ENCODE measurements at places on chromosomes 12 and 14.

GRCh38 chr12:19704966-19705365 is 265.7 kb downstream of the AEBP2 start:
- peak; percentile 23 for DNase-seq

GRCh38 chr14:91891721-91892220 is 24.4 kb upstream of the TC2N start:
- peak; percentile 43 for DNase-seq

DNA sequence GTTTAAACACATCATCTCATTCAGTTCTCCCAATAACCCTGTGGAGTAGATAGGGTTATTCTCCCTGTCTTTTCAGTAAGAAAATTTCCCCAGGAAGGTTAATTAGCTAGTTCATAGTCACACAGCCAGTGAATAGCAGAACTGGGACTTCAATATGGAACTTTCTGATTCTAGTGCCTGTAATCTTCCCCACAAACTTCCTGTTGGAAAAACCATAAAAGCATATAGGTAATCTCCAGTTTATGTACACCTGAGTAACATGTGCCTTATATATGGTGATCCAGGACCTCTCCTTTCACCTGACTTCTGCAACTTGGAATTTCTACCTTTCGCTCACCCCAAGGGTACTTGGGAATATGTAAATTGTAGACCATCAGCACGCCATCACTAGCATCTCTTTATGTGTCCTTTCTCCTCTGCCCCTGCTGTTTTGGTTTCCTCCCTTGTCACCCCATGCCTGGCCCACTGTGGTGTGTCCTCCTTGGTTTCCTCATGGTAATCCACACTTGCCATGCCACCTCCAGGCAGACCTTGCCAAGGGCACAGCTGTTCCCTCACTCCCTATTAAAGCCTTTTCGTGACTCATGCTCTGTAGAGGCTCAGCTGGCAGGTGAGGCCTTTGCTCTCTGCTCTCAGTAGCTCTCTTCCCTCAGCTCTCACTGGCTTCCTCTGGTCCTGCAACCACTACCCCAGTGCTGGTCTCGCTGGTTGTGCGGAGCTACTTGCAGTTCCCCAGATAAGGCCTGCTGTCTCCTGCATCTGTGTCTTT is 16.7 kb downstream of the TBC1D30 start:
- DNase-seq = no peak

DNA sequence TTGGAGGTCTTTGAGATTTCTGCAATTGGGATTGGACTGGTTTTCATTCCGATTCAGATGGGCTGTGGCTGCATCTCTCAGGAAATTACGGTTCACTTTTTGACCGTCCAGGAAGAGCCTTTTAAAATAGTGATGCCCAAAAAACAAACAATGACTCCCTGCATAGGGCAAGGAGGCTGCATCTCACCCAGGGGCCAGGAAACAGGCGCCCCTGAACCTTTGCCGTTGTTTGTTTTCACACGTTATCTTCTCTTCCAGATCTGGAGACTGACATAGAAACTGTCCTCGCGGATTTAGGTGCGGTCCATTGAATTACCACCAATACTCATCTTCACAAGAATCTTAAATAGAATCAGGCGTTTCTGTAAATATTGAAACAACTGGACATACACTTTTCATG is 66.0 kb downstream of the FLRT2 start:
- DNase-seq = no peak

- no peak for DNase-seq
These were observed 625.0 kb upstream of the MIS18BP1 start for GRCh38 chr14:45877981-45878380.

GRCh38 chr12:78038986-78039385 is 208.3 kb downstream of the NAV3 start:
- peak; percentile 17 for DNase-seq

DNA sequence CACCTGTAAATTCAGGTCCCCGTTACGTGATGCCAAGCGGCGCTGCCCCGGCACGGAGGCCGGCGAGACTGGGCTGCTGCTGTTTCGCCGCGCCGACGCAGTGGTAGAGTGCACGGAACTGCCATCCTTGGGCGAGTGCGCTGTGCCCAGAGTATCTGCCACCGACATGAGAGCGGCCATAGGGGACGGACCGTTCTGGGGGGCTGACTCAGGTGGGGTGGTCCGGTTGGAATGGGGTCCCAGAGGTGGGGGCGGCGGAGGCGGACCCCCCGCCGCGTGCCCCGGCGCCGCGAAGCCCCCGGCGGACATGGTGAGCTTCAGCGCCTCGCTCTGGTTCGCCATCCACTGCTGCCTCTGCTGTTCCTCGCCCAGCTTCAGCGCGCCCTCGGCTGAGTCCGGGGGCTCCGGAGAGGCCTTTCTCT is 2.8 kb downstream of the IRF2BPL start:
- no peak for DNase-seq

DNA sequence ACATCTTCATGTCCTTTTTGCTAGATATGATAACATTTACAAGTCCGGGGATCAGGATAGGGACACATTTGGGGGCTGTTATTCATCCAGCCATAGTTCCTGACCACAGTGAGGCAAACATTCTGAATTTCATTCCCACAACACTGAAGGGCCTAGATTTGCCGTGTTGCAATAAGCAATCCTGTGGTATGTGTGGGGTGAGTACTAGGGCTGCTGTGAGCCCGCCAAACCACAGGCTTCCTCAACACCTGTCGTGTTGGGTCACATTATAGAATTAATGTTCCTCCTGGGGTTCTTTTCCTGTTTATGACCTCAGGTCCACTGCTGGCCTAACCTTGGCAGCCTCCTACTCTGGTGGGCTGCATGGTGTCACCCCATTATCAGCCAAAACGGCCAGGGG is 119.2 kb downstream of the TBC1D30 start:
- peak; percentile 12 for DNase-seq

GRCh38 chr12:100123316-100124095 is 19.2 kb downstream of the BLTP3B start:
- DNase-seq = peak; percentile 7

- no peak for DNase-seq
These were observed 68.3 kb upstream of the TBPL2 start for GRCh38 chr14:55508676-55509075.

DNA sequence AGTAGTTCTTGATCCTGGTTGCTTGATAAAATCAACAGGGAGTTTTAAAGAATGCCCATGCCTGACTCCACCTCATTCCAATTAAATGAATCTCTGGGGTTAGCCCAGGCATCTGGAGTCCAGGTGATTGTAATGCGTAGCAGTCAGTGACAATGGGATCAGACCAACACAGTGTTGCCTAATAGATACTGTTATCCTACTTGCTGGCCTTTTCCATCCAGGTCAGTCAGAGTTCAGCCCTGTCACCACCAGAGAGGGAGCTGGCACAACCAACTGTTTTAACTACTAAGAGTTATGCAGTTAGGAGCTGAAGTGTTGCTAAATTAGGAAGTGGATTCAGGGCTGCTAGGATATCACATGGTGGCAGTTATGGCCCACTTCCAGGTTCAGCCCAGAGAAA is 107.1 kb downstream of the GPR135 start:
- peak; percentile 58 for DNase-seq

- no peak for DNase-seq
These were observed 69.6 kb upstream of the RD3L start for GRCh38 chr14:104011824-104012517.

DNA sequence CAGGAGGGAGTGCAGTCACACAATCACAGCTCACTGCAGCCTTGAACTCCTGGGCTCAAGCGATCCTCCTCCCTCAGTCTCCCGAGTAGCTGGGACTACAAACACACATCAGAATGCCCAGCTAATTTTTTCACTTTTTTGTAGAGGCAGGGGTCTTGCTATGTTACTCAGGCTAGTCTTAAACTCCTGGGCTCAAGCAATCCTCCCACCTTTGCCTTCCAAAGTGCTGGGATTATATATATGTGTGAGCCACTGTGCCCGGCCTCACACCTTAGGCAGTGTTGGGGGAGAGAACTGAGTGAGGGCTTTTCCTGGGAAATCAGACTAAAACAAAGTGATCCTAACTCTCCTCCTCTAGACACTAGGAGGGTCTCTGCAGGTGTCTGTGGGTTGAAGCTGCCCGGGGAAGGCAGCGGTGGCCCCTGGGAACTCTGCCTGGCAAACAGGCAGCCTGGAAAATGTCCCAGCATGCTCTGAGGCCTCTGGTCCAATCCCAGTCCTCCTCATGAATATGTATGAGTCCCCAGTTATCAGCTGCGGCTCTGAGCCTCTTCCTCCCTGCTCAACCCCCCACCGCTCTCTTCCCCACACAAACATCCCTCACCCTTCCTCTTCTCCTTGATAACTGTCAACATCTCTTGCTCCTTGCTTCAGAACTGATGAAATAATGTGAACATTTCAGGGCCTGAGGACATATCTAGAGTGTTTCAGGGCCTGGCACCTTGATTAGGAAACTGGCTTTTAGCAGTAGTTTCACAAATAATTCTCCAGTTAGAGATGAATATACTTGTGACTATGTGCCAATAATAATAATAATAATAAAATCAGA is 7.9 kb upstream of the NAA25 start:
- DNase-seq = peak; percentile 76

DNA sequence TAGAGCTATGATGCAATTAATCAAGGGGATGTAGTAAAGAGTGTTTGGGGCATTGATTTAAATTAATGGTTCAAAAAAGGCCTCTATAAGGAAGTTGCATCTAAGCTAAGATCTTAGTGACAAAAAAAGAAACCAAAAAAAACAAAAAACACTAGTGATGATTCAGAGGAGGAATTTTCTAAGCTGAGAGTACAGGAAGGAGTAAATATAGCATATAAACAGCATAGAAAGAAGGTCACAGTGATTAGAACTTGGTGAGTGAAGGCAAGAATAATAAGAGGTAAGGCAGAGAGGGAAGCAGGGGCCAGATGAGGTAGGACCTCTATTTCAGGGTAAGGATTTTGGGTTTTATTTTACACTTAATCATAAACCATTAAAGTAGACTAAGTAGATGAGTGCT is 48.0 kb upstream of the PDZRN4 start:
- no peak for DNase-seq

DNA sequence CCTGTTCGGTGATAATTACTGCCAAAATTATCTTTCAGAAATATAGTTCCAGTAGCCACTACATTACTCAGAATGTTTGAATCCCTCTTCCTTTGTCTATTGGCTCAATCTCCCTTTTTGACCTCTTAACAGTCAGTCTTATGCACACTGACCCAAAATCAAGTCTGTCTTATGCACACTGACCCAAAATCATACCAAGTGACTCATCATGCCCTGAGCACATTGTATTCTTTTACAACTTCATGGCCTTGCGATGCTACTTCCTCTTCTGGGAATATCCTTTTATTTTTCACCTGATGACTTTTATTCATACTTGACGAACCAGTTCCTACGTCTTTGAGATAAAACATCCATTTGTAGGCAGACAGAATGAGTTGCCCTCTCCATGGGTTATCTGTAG is 182.3 kb downstream of the NPAS3 start:
- DNase-seq = peak; percentile 6

- no peak for DNase-seq
These were observed 155.0 kb downstream of the NUBPL start for GRCh38 chr14:31716208-31716607.

DNA sequence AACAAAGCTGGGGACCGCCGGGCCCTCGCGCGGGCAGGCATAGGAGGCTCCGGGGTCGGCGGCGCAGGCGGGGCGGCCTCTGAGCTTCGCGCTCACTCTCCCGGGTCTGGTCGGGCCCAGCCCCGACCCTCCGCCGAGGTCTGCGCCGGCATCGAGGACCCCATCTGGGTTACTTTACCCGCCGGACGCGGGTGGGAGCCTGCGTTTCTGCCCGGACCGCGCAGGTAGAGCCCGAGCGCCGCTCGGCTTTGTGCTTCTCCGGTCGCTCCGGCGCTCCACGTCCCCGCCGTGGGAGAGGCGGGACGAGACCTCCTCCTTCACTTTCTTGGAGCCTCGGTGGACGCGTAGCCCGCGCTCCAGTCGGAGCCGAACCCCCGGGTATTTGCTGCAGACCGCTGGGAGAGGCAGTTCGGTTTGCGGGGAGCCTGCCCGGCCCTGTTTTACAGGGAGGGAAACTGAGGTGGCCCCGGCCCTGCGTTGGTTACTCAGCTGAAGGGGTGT is 63.2 kb downstream of the FBXL14 start:
- no peak for DNase-seq

GRCh38 chr14:92542766-92543554 is 29.4 kb downstream of the RIN3 start:
- no peak for DNase-seq

DNA sequence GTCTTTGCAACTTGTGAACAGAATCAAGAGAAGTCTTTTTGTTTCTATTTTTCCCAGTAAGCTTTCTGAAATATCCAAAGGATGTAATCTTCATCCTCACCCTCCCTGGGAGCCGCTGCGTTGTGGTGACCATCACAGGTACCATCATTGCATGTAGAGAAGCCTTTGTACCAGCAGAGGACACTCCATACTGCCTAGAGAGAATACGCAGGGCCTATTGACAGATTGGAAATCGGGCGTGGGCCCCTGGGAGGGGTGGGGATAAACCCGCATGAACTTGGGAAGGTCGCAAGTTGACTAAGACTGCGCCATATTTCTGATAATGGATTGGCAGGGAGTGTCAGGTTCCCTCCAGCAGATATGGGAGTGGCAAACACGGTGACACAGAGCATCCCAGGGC is 12.7 kb downstream of the KRT1 start:
- no peak for DNase-seq

DNA sequence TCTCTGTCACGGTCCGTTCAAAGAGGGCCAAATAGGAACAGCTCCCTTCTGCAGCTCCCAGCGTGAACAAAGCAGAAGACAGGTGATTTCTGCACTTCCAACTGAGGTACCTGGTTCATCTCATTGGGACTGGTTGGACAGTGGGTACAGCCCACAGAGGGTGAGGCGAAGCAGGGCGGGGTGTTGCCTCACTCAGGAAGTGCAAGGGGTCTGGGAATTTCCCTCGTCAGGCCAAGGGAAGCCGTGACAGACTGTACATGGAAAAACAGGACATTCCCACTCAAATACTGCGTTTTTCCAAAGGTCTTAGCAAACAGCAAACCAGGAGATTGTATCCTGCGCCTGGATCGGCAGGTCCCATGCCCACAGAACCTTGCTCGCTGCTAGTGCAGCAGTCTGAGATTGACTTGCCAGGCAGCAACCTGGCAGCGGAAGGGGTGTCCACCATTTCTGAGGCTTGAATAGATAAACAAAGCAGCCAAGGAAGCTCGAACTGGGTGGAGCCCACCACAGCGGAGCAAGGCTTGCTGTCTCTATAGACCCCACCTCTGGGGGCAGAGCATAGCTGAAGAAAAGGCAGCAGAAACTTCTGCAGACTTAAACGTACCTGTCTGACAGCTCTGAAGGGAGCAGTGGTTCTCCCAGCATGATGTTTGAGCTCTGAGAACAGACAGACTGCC is 22.7 kb downstream of the SLC38A1 start:
- DNase-seq = no peak

GRCh38 chr12:49537231-49537751 is 1.5 kb upstream of the KCNH3 start:
- DNase-seq = no peak

GRCh38 chr12:7542813-7543212 is 39.2 kb upstream of the CD163 start:
- peak; percentile 56 for DNase-seq

Data from fibroblast of skin of scalp (primary cell).